ENCODE measurements at places on chromosomes 3 and 15.

GRCh38 chr3:48507256-48508061 is 3.5 kb upstream of the SHISA5 start:
- DNase-seq, result peak; percentile 64

- DNase-seq, result no peak
Measured at GRCh38 chr3:46609944-46610722, 2.2 kb upstream of the FAM240A start.

- DNase-seq, result no peak
Measured at GRCh38 chr15:52728899-52729298, 49.7 kb upstream of the ATOSA start.

GRCh38 chr3:175020101-175020500 is 161.0 kb downstream of the NAALADL2 start:
- no peak for DNase-seq

DNA sequence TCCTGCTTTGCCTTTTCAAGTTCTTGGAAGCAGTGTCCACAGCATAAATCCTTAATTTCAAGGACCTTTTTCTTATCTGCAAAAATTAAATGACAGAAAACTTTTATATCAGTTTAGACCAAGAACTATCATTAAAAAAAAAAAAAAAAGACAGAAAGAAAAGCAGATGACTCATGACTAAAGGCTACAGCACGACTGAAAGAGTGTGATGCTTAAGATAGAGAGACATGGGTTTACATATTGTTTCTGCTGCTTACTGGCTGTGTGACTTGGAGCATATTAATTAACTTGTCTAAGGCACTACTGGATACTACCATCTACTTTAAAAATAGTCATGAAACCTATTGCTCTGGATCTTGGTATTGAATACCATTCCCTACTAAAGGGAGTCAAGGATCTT is 62.3 kb downstream of the CEP152 start:
- DNase-seq, result no peak

- no peak for DNase-seq
Measured at GRCh38 chr3:151467069-151467468, 6.2 kb upstream of the IGSF10 start.

GRCh38 chr3:129690963-129691362 is 84.5 kb upstream of the PLXND1 start:
- DNase-seq, result no peak

- DNase-seq, result no peak
Measured at GRCh38 chr3:13532631-13533030, 16.3 kb upstream of the FBLN2 start.

GRCh38 chr15:95742836-95743235 is 587.7 kb upstream of the NR2F2 start:
- no peak for DNase-seq

- no peak for DNase-seq
Measured at GRCh38 chr15:58038426-58039078, 27.0 kb downstream of the ALDH1A2 start.

- no peak for DNase-seq
Measured at GRCh38 chr3:126389112-126389793, 5.5 kb upstream of the CFAP100 start.

- no peak for DNase-seq
Measured at GRCh38 chr3:47337656-47338055, 43.2 kb upstream of the PTPN23 start.

- no peak for DNase-seq
Measured at GRCh38 chr3:127170814-127171213, 22.1 kb upstream of the PRR23E start.

DNA sequence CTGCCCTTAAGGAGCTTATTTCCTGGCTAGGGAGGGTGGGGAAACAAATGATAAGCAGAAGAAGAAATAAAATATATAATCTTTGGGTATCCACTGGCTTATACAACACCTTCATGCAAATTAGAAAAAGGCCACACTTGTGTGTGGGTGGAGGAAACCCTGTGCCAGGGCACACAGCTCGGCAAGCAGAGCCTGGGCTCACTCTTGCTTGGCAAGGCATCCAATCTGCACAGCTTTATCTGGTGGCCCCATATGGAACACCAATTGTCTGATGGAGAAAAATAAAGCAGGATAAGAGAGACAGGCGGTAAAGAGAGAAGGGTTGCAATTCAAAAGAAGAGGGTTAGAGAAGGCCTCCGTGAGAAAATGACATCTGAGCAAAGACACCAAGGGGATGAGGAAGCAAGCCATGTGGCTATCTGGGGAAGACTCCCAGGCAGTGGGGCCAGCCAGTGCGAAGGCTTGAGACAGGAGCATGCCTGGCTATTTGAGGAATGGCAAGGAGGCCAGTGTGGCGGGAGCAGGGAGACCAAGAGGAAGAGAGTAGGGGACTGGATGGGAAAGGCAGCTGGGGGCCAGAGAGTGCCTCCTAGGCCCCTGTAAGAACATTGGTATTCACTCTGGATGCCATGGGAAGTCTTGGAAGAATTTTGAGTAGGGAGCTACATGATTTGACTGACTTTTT is 22.5 kb upstream of the VPS8 start:
- DNase-seq, result no peak

- DNase-seq, result no peak
Measured at GRCh38 chr3:127039719-127040118, 56.8 kb downstream of the PLXNA1 start.

- no peak for DNase-seq
Measured at GRCh38 chr3:194688200-194688740, 2.6 kb downstream of the FAM43A start.

DNA sequence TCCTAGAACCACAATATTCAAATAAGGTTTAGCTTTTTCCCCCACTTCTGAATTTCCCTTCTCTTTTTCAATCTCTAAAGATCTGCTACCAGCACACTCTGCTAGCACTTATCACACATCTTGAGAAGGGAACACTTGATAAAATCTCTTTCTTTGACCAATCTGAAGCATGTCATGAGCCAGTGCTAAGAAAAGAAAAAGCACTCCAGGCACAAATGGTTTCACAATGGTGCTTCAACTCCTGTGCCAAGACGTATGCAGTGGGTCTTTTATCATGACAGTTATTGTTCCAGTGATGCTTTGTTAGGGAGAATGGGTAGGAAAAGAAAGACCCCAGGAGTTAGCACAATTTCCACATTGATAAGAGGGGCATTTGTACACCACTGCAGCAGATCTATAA is 248.4 kb downstream of the ZNF385D start:
- DNase-seq, result no peak

- no peak for DNase-seq
Measured at GRCh38 chr3:78565712-78566111, 1202.1 kb downstream of the ROBO1 start.

GRCh38 chr15:25789616-25789999 is 73.5 kb downstream of the ATP10A start:
- DNase-seq, result no peak

GRCh38 chr15:96325541-96326327 is 4.8 kb upstream of the NR2F2 start:
- DNase-seq, result no peak

GRCh38 chr3:194772241-194773000 is 86.7 kb downstream of the FAM43A start:
- no peak for DNase-seq

- DNase-seq, result peak; percentile 70
Measured at GRCh38 chr3:11236588-11237461, 35.4 kb upstream of the ATG7 start.

DNA sequence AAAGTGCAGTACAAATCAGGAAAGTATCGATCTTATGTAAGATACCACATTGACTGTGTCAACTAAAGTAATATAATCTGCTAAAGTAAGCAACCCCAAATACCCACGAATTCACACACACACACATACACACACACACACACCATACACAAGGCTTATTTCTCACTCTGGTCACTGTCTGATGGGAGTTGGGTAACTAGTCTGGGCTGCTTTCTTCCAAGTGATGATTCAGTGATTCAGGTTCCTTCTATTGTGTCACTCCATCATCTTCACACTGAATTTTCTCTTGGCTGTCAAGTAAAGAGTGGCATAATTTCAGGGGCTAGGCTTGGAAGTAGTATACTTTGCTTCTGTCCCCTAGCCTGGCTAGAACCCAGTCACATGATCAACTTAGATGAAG is 104.8 kb upstream of the CCDC54 start:
- DNase-seq, result no peak

DNA sequence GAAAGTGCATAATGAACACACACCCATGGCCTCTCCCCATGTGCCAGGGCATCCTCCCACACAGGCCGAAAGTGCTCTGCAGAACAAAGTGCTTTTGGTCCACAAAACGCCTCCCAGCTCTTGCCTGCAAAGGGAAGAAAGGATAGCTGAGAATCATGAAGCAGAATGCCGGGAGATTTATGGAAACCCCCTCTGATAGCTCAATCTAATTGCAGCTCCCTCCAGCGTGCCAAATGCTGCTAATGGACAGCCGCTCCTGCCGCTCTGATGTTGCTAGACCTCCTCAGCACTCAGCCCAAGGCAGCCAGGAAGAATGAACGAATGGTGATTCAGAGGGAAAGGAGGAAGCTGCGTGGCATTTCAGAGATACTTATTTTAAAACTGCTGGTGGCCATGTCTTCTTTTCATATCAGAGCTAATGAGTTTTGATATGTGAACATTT is 145.3 kb downstream of the TJP1 start:
- DNase-seq, result no peak

- DNase-seq, result no peak
Measured at GRCh38 chr3:141233457-141234161, 2.0 kb downstream of the PXYLP1 start.

Measured in stimulated activated CD4-positive, alpha-beta T cell treated with anti-CD3 and anti-CD28 coated beads, Interleukin-2, amount 100 ng/mL, for 4 hours (primary cell).